ENCODE measurements at places on chromosomes 7 and 10.

DNA sequence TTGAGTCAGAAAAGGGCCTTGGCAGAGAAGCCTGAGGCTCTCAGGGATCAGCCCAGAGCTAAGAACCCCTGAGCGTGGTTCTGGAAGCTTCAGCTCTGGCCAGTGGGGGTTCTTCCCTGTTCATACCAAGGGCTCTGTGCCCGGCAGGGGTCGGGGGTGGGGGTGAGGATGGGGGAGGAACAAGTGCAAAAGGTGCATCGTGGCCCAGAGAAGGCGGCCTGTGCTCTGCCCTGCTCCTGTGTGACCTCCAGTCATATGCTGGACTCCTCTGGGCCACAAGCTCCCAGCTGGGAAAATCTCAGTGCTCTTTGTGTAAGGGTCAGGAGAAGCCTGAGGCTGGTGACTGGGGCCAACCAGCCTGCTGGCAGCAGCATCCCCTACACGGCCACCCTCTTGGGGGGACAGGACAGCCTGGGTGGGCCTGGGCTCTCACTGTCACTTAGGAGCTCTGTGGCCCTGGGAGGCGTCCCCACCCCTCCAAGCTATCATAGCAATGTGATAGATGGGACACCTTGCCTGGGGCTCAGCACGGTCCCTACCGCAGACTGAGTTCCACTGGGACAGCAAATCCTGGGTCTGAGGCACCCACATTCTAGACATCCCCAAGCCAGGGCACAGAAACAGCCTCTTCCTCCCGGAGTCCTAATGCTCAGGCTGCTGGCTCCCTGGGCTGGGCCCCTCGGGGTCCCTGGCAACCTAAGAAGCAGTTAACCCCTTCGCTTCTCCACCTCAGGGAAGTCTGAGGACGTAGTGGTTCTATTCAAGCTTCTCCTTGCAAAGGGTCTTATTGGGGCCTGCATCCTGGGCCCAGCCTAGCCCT is 2.5 kb downstream of the MMRN2 start:
- no peak for DNase-seq

DNA sequence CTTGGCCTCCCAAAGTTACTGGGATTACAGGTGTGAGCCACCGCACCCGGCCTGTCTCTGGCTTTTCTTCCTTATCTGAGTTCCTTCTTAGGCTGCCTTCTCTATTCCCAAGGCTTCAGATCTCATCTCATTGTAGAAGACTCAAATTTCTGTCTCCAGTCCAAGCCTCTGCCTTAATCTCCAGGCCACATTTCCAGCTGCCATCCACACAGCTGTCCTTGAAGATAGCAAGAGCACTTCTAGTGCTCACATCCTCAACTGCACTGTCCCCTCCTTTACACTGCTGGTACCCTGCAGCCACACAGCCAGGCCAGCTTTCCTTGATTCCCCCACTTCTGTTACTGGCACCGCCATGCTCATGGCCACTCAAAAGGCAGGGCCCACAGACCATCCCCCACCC is 35.6 kb downstream of the POLL start:
- DNase-seq, result no peak

GRCh38 chr7:83159731-83160130 is 3.0 kb downstream of the PCLO start:
- DNase-seq, result no peak

DNA sequence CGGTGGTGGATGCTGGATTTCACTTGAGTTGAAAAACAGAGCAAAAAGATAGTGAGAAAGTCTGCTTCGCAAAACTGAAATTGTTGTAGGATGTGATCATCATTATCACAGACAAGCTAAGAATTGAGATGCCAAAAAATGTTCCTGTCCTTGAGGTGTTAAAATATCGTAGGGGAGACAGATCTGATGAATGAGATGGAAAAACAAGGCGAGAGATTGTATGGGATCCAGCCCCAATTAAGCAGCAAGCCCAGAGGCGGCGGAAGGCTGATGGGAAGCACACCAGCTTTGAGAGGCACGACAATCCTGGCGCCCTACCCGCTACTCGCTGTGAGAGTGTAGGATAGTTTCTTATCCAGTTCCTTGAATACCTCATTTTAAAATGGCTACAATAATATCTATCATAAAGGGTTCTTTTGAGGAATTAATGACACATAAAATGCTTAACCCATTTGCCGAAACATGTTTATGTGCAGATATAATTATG is 131.1 kb upstream of the PTN start:
- no peak for DNase-seq

DNA sequence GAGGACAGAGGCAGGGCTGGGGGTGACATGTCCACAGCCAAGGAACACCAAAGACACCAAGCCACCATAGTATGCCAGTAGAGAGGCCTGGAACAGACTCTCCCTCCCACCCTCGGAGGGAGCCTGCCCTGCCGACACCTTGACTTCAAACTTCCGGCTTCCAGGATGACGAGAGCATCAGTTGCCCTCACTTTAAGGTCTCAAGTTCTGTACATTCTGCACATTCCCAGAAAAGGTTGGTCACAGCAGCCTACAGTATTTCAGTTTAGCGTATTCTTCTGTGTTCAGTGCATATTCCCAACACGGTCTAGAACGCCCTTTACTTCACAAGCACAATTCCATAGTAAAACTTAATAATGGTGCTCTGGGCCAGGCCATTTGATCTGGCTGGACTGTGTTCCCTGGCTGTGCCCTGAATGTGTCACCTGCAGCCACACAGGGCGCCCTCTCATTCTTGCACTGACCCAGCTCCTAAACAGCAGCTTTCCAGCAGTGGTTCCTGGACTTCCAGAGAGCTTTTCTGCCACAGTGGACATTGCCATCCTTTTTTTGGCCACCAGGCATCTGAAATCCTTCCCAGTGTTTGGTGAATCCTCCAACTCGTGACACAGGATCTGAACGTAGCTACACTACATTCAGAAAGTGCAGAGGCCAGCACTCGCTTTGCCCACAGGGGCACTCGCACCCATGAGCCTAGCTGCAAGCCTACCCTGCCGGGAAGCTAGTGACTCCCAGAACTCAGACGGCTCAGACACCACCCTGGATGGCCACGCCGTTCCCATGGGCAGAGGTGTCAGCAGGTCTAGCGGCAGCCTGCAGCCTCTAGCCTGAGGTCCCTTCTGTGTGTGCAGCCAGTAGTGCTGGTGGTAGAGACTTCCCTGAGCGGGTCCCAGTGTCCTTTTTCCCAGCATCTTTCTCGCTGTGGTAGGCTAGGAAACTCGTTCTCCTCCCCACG is 36.4 kb upstream of the INSIG1 start:
- no peak for DNase-seq

- DNase-seq, result no peak
Observed at GRCh38 chr7:32335107-32335506, 155.1 kb downstream of the LSM5 start.

- no peak for DNase-seq
Observed at GRCh38 chr7:1287752-1288201, 55.1 kb downstream of the UNCX start.

GRCh38 chr7:151448261-151449252 is 8.6 kb upstream of the CRYGN start:
- DNase-seq, result no peak

- no peak for DNase-seq
Observed at GRCh38 chr7:1920881-1921280, 250.8 kb downstream of the ELFN1 start.

- peak; percentile 99 for DNase-seq
Observed at GRCh38 chr7:48088559-48089045, 463 bp upstream of the UPP1 start.

GRCh38 chr10:43076876-43077420 is at the start of gene RET:
Gene RET, plus strand, starts transcription at chr10:43077069. Its CDS starts 190 bp downstream, at chr10:43077259.
- no peak for DNase-seq

- DNase-seq, result no peak
Observed at GRCh38 chr7:82859106-82859850, 303.4 kb downstream of the PCLO start.

- no peak for DNase-seq
Observed at GRCh38 chr7:111329367-111330234, 232.7 kb downstream of the IMMP2L start.

DNA sequence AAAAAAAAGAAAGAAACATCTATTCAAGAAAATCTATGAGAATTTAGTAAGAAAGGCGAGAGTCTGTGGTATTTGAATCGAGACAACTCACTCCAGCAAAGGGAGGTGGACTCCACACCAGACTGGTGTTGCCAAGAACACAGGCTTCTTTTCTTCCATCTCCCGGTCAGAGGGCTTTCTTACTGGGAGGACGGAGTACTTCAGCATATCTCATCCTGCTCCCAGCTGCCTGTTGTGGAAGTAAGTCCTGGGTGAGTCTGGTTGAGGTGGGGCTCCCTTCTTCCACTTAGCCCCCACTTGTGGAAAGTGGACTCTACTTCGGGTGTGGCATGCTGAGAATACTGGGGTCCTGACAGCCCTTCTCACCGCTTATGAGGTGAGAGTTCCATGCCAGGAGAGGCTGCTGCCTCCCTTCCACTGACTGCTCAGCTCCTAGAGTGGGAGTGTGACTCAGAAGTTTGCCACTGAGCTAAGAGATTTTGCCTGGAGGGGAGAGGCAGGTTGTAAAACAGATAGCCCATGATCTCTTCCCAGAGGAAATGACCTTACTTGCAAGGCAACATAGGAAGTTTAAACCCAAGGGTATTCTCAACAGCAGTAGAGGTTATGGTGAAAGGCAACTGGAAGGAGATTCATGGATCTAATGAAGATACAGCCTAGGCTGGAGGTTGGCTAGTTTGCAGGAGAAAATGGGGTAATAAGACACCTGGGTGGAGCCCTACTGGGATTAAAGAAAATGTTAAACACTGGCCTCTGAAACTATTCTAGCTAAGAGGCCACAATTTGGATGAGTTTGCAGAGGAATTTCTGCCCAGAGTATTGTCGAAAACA is 3.5 kb upstream of the NACAD start:
- DNase-seq, result no peak

GRCh38 chr10:79324032-79324695 is 23.1 kb upstream of the PPIF start:
- DNase-seq, result no peak

DNA sequence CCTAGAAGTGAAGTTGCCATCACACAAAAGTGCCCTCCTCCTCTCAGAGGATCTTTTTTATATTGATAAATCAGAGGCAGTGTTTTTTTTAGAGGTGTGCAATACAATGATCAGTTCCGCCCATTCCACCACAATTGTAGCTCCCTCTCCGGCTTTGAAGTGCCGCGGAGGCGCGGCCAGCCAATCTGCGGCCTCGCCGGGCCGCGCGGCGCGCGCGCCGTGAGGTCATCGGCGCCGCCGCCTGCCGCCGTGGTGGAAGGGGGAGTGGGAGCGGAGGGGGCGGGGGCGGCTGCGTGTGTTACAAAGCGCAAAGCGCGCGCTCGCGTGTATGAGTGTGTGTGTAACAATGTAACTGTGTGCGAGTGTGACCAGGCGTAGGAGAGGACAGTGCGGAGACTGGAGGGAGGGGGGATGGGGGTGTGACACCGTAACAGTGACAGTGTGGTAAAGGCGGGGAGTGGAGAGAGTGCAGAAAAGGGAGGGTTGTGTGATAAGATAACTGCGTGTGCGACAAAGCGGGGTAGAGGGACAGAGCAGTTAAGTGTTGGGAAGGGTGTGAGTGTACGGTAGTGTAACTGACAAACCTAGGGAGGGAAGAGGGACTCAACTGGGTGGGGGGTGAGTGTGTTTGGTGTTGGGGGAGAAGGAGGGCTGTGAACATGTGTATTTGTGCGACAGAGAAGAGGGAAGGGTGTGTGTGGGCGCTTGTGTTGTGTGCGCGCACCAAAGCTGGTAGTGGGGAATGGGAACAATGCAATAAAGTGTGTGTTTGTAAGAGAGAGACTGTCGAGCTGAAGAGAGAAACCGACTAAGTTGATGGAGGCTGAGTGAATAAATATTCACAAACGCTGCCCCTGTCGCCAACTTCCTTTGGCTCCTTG is at the start of gene SP8:
TSS of gene SP8 (minus strand) at position 108 of the 881 bp plus-strand sequence. CDS start at position 20, 88 bp downstream.
- peak; percentile 34 for DNase-seq

DNA sequence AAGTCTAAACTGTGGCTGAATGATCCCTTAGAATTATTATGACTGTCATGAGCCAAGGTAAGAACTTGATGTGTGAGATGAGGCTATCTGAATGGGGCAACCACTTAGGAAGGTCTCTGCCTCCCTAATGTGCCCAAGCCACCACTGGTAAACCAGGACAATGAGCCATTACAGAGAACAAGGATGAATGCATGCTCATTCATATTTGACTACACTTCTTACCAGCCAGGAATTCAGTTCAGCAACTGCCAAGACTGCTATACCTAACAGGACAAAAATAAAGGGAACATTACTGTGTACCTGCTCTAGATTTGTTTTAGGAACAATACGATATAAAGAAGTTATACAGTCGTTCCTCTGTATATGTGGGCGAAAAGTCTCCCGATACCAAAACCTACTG is 23.0 kb downstream of the MPP7 start:
- no peak for DNase-seq

DNA sequence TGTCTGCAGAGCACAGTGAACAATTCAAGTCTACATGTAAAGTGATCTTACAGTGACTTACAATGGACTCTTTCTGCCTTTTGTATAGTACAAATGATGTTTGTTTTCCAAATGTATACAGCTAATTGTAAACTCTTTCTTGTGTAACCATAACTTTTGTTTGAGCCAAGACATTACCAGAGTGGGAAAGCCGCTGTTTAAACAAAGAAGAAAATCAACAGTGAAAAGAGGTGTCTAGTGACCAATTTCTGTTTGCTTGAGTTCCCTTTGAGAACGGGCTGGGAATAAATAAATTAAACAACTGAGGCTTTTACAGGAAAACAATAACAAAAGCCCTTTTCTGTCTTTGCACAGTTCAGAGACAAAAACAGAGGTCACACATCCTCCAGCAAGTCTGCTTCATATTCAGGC is 1163.4 kb downstream of the CNTNAP2 start:
- no peak for DNase-seq

- DNase-seq, result no peak
Observed at GRCh38 chr7:18828260-18828993, 289.0 kb downstream of the TWIST1 start.

GRCh38 chr10:128305601-128306345 is 179.6 kb upstream of the MKI67 start:
- no peak for DNase-seq

GRCh38 chr7:19369806-19370205 is 224.6 kb upstream of the FERD3L start:
- no peak for DNase-seq
